ENCODE measurements at places on chromosomes 4 and X.

GRCh38 chr4:24850674-24851073 lies 55.3 kb downstream of the SOD3 start:
- no peak for DNase-seq

GRCh38 chr4:2298532-2298991 lies 36.7 kb upstream of the MXD4 start:
- DNase-seq: no peak

DNA sequence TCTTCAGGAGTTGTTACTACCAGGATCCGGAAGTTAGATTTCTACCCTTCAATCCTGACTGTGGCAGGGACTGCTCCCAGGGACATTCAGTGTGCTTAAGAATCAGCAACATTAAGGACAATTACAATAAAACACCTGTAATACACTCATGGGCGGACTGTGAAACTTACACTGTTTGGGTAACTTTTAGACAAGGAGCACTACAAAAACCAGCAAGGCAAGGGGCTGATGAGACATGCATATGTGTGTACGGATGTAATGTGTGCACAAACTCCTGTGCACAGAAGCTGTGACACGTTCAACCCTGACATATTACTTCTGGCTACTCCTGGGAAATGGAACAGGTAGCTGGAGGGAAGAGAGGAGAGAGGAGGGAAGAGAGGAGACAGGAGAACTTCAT lies 75.8 kb downstream of the FAT1 start:
- DNase-seq: no peak

- DNase-seq: no peak
Measured at GRCh38 chr4:16893141-16893651, 5.2 kb downstream of the LDB2 start.

DNA sequence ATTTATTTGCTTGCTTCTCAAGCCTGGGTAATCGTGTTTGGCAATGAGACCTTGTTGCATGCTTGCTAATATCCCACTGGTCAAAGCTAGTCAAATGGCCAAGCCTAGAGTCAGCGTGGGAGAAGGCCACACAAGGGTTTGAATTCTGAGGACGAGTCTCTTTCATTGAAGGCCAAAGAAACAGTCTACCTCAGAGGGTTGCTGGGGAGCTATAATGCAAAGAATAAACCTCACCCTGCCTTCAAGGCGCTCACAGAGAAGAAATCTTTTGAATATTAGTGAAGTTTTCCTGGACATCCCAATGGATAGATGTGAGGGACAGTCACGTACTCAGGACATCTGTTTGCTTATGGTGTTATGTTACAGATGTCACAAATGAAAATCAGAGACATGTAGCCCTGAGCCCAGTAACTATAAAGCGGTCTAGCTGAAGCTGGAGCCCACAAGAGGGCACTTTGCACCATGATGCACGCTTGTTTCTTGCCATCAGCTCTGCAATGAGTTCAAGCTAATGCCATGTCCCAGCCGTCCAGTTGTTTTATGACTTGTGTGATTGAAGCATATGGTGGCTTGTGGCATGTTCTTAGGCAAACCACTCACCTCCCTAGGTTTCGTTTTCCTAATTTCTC lies 1.1 kb upstream of the TLR3 start:
- DNase-seq: no peak

DNA sequence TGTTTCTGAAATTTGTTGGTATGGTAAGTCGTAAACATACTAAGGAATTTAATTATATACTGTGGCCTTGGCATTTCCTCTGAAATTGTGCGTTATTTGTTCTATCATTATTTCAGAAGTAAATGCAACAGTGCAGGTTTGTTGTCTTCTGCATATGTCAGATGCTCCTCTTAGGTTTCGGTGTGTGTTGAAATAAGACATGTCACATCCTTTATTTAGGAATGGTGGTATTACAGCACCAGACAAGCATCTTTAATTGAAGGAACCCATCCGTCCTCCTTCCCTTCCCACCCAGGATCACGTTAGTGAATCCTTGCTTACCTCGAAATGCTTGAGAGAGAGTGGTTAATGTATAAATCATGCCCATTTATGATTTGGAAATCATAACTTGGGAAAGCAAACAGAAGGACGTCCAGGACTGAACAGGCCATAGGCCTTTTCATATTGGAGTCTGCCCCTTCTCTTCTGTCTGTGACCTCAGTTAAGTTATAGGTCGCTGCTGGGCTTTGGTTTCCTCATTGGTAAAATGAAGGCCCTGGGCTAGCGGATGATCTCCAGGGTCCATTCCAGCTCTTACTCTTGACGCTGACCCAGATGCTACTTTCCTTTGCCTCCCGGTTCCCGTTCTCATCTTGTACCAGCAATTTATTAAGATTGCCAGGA lies 134.1 kb downstream of the KLHL8 start:
- DNase-seq: no peak

DNA sequence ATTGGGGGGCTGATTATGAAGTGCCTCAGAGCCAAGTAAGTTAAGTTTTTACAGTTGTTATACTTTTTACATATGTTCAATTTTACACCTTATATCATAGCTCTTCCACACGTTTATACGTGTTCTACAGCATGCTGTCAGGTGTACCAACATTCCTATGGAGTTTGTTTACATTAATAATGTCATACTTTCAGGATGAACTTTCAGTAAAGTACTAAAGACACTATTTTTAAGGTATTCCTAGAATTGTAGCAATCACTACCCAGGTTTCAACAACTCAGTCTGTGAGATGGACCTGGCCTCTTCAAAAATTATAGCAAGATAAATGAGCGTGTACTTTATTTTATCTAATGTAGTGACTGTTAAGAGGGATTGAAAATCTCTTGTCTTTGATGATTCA lies 92.6 kb downstream of the PTPN13 start:
- no peak for DNase-seq

GRCh38 chrX:134512566-134512965 lies 52.6 kb downstream of the HPRT1 start:
- DNase-seq: no peak

DNA sequence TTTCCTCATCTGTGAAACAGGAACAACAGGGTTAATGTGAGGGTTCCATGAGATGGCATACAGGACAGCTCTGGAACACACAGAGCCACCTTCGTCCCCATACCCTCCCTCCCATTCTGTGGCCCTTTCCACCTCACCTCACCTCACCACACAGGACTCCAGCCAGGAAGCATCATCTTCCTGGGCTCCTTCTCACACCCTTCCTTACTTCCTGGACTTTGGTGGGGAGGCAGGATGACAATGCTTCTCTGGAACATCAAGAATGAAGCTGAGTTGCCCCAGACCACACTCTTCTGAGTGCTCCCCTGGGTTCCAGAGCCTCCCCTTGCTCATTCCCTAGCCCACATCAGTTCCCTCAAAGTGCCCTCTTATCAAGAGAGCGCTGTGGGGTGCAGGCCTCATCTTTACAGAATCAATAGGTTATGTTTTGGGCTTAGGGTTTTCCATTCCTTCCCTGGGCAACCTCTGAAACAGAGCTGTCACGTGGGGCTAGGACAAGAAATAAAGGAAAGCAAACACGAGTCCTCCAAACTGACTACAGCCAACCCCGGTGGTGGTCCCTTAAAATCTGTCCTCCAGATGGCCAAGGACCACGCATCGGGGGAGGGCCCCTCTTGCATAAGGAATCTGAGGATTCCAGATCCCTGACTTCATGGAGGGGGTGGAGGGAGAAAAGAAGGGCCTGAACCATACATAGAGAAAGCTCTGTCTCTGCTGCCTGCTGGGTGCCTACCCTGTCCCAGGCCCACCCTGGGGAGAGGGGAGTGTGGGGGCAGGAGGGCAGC lies 74.4 kb upstream of the ATP6AP2 start:
- DNase-seq: no peak

- no peak for DNase-seq
Measured at GRCh38 chr4:6444582-6444981, 27.8 kb downstream of the PPP2R2C start.

DNA sequence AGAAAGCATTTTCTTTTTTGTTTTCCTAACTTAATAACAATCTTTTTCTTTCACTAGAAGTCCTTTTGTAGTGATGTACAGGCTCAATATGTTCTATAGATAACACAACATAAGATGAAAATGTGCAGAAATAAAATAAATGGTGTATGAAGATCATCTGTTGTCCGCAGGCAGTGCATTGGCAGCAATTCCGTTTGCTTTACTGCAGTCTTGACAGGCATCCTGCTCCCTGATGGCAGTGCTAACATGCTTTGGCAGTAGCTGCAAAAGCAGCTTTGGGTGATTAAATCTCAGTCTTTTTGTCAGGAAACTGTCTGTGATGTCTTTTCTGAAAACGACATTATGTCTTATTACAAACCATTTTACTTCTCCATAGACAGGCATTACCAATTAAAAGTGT lies 131.4 kb downstream of the TRAM1L1 start:
- DNase-seq: no peak

DNA sequence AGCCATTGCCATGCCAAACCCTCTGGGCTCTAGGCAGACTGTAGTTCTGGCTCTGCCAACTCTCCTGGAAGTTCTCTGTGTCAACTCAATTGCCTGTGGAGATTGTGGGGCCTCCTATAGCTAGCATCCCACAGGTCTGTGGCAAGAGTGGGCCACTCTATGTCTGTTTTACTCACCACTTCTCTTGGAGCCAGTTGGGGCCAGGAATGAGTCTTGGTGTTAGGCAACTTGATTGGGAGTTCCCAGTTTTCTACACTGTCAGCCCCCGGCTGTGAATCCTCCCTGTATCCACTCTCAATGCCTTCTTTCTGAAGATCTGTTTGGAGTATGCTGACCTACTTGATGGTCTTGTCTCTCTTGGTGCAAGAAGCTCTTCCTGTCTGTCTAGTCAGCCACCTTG lies 48.2 kb upstream of the EPGN start:
- DNase-seq: no peak

DNA sequence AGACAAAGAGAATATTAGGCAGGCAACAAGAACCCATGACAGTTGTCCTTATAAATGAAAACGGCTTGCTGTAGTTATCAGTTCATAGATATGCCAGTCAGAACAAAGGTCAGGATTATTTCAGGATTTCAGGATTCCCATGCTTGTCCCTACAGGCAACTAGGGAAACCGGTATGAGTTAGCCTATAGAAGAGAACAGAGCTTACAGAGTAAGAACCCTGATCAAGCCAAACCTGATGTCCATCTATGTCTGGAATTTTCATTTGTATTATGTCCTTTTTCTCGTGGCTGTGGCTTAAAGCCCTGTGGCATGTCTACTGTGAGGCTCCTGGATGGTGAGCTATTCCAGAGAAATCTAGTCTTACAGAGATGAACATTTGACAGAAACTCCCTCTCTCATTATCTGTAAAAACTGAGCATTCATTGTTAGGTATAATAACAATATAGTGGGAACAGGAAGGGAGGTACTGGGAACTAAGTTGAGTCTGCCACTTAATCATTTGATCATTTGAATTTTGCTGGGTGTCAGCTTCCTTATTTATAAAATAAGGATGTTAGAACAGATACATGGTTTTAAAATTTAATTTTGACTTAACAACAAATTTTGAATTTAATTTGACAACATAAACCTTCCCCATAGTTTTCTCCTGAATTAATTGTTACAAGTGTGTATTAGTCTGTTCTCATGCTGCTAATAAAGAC lies 129.5 kb upstream of the KLF3 start:
- no peak for DNase-seq

DNA sequence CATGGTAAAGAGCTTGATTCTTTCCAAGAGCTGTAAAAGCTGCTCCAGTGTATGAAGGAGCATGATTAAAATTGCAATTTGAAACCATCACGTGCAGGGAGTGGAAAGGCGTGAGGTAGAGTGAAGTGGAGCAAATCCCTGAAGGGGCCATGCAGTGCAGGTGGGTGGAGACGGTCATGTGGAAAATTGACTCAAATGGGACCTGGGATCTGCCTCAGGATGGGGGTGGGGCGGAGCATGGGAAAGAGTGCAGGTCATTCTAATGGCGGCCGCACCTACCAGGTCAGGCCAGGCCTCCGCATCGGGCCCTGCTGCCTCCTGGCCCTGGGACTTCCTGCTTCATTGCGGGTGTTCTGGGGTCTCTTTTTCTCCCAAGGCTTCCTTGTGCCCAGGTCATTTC lies 25.3 kb upstream of the TRIM60 start:
- no peak for DNase-seq

DNA sequence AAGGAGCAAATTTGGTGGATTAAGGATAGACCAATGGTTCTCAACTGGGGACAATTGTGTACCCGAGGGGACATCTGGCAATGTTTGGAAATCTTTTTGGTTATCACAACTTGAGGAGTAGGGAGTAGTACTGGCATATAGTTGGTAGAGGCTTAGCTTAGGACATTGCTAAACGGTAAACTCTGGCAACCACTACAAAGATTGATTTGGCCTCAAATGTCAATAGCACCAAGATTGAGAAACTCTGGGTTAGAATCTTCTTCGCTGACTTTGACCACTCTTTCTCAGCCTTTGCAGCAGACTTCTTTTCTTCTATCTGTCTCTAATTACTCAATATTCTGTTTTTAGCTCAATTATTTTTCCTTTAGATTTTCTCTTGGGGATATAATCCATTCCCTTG lies 1.5 kb upstream of the NBDY start:
- DNase-seq: no peak

- DNase-seq: no peak
Measured at GRCh38 chr4:95045429-95045828, 287.7 kb downstream of the BMPR1B start.

Measured in activated CD4-positive, CD25-positive, alpha-beta regulatory T cell (primary cell).